IPS-NIHi11 (cell line): ENCODE measurements at places on chromosomes 5 and 9.

GRCh38 chr9:8680157-8680556 is 880.6 kb upstream of the DMAC1 start:
- no peak for DNase-seq

GRCh38 chr5:14930486-14930885 is 58.9 kb upstream of the ANKH start:
- no peak for DNase-seq

- peak; percentile 27 for DNase-seq
Measured at GRCh38 chr5:36596247-36596646, 10.2 kb upstream of the SLC1A3 start.

DNA sequence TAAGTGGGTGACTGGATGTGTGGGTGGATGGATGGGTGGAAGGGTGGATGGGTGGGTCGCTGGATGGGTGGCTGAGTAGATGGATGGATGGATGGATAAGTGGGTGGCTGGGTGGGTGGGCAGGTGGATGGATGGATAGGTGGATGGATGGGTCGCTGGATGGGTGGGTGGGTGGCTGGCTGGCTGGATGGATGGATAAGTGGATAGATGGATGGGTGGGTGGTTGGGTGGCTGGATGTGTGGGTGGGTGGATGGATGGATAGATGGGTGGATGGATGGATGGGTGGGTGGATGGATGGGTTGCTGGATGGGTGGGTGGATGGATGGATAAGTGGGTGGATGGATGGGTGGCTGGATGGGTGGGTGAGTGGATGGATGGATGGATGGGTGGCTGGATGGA is 27.3 kb upstream of the CEP72 start:
- no peak for DNase-seq

- peak; percentile 88 for DNase-seq
Measured at GRCh38 chr9:131590907-131591844, 45.9 kb downstream of the PRRT1B start.

DNA sequence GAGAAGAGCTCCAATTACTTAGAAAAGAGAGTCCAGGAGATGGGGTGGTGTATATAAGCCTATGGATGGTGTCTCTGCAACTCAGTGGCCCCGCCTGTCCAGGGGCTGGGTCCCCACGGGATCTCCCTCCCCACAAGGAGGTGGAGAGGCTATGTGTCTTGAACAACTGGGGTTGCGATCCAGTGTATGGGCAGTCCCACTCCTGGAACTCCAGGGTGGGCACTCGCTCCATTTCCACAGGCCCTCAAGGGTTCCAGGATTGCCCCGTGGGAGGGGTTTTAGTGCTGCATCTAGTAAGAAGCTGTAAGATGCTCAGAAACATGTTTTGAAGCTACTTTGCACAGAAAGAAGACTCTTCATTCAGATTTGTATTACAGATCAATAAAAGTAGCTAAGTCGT is 558 bp upstream of the SMAD5 start:
- peak; percentile 12 for DNase-seq

DNA sequence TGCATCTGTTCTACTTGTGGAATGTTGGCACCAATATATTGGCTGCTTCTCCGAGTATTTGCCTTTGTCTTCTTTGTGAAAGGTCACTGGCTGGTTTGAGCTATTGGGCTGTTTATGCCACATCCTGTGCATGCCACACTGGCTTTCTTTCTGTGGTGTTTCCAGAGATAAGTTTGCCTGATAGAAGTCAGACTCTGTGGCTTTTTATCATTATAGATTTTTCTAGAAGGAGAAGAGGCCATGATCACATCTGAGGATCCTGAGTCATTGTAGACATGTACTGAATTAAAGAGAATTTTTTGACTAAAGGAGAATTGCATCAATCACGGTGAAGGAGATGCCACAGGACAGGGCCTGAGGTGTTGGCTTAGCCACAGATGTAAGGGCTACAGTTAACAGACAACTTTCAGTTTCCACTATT is 26.5 kb upstream of the CDKN2B start:
- DNase-seq: no peak

- DNase-seq: peak; percentile 34
Measured at GRCh38 chr9:5442400-5443011, 4.8 kb upstream of the PLGRKT start.

DNA sequence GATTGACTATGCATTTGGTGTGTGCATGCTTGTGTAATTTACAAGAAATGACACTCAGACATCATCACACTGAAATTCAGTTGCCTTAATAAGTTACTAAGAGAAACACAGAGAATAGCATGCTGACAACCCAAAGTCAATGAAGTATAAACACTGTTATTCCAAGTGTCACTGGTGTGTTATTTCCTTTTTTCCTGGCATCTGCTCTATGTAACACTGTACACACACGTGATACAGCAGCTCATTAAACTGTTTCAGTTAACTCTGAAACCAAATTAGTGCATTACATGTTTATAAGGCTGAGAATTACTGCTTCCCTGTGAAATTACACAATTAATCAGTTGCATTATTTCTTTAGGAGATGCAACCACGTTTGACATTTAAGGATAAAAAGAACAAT is 252.7 kb downstream of the EFNA5 start:
- no peak for DNase-seq

GRCh38 chr5:158471535-158471924 is 612.6 kb upstream of the CLINT1 start:
- DNase-seq: no peak

DNA sequence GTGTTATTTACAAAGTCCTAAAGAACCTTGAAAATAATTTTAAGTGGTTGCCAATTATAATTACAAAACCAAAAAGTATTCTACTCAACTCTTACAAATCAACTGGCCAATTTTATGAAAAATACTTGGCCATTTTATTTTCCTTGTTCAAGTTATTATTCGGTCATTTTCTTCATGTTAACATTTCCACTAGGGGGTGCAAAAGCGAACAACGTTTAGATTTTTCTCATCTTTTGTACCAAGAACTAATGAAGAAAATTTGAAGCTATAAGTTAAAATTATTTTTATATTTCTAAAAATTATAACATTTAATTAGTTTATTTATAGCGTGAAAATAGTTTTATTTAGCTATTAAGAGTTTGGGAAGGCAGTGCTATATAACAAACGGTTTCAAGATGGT is 1453.3 kb downstream of the MAT2B start:
- DNase-seq: no peak
